ENCODE measurements at places on chromosomes 2 and 18.

- no peak for DNase-seq
These were observed 869.4 kb upstream of the VRK2 start for GRCh38 chr2:57177176-57177575.

GRCh38 chr2:24469148-24469650, 21.9 kb upstream of the NCOA1 start:
- no peak for DNase-seq

- DNase-seq, result no peak
These were observed 43.4 kb upstream of the AQP4 start for GRCh38 chr18:26908906-26909305.

- no peak for DNase-seq
These were observed 31.0 kb upstream of the WIPF1 start for GRCh38 chr2:174628528-174629169.

- DNase-seq, result peak; percentile 2
These were observed 147.1 kb upstream of the FHL2 start for GRCh38 chr2:105545730-105546627.

Data from activated naive CD4-positive, alpha-beta T cell (primary cell).